Esophagus (tissue), 2 donors: ENCODE measurements at places on chromosomes 3 and 15. TPM values are rescaled to one million over a fixed set of nuclear protein-coding genes. Genes with fewer than 3 reads are reported as not detected.

The ARPP21 gene
- 0.01 TPM for polyA plus RNA-seq

The RASGRP1 gene
- polyA plus RNA-seq: 4.0 TPM

The KIF15 gene
- 4.2 TPM for polyA plus RNA-seq

The PCSK6 gene
- polyA plus RNA-seq: 5.4 TPM

The GUCA1C gene
- polyA plus RNA-seq: not detected

The GPR176 gene
- polyA plus RNA-seq: 0.22 TPM

The GOLGA6L7 gene
- not detected for polyA plus RNA-seq

The HRH1 gene
- 2.2 TPM for polyA plus RNA-seq

The SNURF gene
- polyA plus RNA-seq: 1.7 TPM

The AP3B2 gene
- polyA plus RNA-seq: 1.1 TPM

The P2RY14 gene
- 2.1 TPM for polyA plus RNA-seq

The CCDC50 gene
- 12.8 TPM for polyA plus RNA-seq
